ENCODE measurements at places on chromosomes 3 and 15.

DNA sequence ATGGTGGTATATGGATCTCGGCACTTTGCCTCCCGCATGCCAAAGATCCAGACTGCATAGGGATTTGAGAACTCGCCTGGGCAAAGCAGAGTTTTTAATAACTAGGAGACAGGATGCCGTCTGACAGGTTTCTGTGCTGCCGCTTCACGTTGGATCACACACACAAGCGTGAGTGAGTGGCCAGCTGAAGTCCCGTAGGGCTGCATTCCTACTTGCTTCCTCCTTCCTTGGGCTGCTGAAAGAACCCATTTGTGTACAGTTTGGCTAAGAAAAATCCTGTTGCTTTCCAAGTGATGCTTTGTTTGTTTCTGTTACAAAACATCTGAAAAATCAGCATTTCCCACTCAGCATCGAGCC is 604.3 kb upstream of the CFAP20DC start:
- DNase-seq = no peak

DNA sequence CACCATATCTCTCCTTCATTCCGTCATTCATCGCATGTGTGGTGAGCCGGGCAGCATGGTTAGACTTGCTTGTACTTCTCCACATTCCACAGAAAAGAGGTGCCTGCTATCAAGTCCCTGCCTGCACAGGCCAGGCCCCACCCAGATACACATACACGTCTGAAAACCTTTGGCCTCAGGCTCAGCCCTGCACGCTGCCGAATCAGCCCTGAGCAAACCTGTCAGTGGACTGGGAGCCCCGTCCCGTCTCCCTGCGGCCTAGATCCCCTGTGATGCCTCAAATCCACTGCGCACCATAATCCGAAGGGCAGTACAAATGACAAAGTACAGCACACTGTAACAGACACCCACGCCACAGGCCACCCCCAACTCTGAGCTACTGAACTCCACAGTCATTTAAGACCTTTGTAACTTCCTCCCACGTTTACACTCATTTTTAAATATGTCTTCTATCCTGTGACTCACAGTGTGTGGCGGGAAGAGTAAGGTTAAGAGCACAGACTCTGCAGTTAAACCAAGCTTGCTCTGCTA is 67.1 kb downstream of the MB21D2 start:
- DNase-seq = no peak

- DNase-seq = no peak
Measured at GRCh38 chr3:195010551-195011100, 260.3 kb downstream of the XXYLT1 start.

- no peak for DNase-seq
Measured at GRCh38 chr15:63672369-63672768, 75.2 kb downstream of the FBXL22 start.
